NCI-H1694 (cell line): ENCODE measurements at places on chromosomes 2 and 18.
A peak's percentile ranks its signal among the peaks of the same experiment; 100 is the strongest.

DNA sequence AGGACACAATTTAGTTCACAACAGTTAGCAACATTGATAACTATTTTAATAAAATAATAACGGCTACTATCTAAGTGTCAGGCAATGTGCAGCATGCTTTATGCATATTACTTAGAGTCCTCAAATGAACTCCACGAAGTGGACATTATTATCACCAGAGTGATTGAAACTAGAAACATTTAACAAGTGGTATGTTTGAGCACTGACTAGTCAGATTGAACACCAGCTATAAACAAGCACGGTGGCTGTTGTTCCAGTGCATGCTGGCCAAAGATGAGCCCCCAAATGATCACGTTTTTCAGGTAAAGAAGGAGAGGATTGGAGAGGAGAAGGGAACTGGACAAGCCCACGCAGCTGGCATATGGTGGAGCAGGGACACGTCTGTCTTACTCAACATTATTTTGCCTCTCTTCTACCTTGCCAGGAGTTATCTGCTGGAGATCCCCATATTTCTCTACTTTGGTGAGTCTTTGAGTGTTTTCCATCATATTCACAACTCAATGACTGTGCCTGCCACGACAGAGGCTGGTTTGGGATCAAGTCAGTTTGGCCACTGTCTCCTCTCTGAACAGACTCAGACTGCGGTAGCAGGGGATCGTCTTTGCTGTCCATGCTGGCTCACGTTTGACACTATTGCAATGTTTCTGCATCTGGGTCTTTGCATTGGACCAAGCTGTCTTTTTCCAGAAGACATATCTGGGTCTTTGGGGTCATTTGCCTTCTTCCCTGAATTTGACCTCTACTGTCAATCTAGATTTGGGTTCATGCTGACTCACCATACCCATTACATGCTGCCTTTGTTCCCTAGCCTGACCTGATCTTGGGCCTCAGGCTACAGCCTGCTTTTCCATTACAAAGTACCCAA is 66.0 kb upstream of the ACSL3 start:
- DNase-seq = no peak

DNA sequence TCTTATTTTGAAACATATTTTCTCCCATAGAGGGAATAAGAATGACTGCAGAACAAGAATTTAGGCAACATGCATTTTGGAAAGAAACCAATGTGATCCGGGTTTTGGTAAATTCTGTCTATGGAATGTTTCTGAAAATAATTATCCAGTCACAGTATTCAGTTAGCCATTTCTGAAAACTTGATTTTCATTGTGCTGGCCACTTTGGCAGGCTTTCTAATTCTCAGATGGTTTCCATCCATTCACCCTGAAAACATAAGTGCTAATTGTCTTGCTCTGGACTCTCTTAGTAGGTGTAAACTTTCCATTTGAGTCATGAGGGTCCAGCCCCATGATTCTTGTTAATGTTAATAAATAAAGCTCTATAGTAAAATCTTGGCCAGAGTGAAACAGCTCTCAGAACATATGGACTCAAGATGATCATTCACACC is 176.5 kb downstream of the RBM43 start:
- DNase-seq = no peak

DNA sequence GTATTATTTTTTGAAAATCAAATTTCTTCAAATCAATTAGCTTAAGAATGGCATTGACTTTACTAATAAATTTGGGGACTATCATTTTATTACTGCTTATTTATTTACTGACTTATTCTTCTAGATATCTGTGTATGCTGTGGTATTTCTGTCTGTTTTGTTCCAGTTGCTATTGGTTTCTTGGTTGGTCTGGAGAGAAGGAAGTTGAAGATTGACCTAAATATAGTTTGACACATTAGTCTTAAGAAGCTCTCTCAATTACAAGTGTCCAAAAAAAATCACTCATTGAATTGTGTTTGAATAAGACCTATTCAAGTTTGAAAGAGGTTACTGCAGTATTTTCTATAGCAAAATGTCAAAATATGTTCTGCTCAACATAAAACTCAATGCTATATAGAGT is 153.3 kb upstream of the KYNU start:
- no peak for DNase-seq

GRCh38 chr2:201915446-201915845 is 109.1 kb downstream of the CDK15 start:
- no peak for DNase-seq

- no peak for DNase-seq
These were observed 92.0 kb downstream of the RTTN start for GRCh38 chr18:70113511-70113910.

DNA sequence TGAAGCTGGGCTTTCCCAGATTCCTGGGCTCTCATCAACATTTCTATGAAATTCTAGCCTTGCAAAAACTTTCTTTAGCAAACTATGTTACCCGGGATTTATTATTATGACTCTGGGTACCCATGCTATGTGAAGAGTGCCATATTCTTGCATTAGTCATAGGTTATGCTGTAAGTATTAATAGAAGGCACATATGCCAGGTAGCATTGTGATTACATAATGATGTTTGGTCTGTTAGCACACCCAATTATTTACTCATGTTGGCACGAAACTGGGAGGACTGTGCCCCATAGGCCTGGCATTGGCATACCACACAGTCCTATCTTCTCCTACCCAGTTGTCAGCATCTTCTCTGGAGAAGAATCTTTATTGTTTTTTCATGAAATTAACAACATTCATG is 171.0 kb downstream of the SLC4A3 start:
- no peak for DNase-seq

GRCh38 chr2:46669996-46670793 is 190.8 kb downstream of the TMEM247 start:
- DNase-seq = no peak

DNA sequence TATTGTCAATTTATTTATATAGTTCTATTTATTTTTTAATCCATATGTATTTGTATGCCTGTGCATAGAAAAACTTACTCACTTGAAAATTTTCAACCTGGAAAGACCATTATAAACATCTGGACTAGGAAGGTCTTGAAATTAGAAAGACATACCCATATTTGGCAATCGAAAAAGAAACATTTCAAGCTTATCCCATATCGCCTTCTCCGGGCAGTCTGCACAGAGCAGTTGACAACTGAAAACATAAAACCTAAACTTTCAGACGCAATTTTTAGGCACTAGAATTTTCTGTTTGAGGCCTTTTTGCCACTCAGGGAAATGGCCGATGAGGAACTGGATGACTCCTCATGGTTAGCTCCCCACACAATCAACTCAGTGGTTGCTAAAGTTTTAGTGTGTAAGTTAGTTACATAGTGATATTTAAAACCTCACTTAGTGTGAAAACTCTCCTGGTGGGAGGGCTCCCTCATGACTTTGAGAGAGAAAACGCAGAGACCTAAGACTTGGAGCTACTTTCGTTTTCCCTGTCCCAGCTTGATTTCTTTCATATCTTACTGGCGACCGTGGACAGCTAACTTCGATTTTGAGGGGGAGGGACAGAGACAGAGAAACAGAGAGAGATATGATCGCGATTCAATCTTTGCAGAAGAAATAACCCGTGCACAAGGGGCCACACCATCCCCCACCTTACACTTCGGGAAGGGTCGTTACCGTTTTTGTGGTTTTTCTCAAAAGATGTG is 3.2 kb upstream of the HOXD12 start:
- DNase-seq = no peak

DNA sequence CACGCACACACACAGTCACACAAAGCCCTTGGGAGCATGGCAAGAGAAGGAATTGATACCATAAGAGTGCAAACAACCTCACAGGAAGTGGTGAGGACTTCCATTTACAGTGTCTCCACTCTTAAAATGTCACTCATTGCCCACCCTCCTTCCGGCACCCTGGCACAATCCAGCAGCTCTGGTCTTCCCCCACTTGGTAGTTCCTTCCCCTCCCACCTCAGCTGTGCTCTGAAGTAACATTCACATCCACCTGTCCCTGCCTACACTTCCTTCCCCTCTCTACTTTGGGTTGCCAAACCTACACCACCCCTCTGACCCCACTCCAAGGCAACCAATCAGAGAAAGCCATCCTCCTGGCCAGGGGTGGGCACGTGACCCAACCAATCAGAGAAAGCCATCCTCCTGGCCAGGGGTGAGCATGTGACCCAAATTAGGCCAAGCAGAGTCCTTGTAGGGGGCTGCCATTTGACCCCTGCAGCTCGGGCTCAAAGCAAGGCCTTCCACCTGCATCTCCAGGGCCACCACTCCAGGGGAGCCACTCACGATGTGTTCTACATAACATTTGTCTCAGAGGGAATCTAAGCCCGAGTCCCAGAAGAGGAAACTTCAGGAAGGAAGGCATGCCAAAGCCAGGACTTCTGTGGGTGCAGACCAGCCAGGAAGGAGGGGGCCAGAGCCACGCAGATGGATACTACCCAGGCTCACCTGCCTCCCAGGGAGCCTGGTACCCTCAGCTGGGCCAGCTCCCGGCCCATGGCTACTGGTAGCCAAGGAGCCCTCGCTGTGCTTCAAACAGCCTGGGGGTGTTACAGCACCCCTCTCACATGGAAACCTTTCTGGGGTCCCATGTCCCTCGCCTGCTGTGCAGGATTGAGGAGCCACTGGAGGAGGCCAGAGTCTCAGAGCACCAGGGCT is 21.2 kb downstream of the CYP26B1 start:
- no peak for DNase-seq

- no peak for DNase-seq
These were observed 61.7 kb upstream of the WIPF1 start for GRCh38 chr2:174659069-174659900.

DNA sequence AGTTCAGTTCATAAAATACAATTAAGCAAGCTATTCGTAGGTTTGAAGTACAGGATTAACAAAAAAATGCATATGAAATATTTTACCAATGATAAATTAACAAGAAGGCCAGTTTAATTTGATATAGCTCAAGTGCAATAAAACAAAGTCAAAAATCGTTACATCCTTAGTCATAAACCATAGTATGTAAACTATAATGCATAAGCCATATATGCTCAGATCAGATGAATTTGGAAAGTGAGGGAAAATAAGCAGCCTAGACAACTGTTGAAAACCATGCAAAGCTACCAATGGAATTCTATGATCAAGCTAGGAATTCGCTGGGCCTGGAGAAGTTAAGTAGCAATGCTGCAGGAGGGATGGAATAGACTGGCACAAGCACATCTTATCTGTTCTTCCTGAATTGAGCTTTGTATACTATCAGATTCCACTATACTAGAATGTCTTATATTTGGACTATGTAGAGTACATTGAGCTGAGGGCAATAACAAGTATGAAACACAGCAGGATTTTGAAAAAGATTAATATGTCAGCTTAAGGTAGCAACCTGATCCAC is 682.0 kb downstream of the IRS1 start:
- DNase-seq = no peak

DNA sequence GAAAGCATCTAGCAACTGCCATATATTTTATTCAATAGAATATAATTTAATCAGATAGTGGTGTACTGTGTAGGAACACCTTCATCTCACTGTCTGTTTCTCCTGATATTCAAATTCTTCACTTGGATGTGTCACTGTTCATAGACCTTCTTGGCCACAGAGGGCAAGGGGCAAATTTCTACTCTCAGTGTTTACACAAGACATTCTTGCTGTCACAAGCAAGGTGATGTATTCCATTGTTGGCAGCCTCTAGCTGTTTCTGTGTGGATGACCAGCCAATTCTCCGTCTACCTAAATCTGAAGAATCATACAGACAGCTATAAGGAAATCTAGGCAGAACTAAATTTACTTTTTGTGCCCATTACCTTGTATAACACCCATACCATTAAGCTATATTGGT is 948.3 kb downstream of the CNTNAP5 start:
- DNase-seq = no peak

GRCh38 chr2:30136764-30137444 is 9.9 kb upstream of the YPEL5 start:
- DNase-seq = no peak

GRCh38 chr18:58525928-58526424 is 102.9 kb downstream of the ALPK2 start:
- no peak for DNase-seq

DNA sequence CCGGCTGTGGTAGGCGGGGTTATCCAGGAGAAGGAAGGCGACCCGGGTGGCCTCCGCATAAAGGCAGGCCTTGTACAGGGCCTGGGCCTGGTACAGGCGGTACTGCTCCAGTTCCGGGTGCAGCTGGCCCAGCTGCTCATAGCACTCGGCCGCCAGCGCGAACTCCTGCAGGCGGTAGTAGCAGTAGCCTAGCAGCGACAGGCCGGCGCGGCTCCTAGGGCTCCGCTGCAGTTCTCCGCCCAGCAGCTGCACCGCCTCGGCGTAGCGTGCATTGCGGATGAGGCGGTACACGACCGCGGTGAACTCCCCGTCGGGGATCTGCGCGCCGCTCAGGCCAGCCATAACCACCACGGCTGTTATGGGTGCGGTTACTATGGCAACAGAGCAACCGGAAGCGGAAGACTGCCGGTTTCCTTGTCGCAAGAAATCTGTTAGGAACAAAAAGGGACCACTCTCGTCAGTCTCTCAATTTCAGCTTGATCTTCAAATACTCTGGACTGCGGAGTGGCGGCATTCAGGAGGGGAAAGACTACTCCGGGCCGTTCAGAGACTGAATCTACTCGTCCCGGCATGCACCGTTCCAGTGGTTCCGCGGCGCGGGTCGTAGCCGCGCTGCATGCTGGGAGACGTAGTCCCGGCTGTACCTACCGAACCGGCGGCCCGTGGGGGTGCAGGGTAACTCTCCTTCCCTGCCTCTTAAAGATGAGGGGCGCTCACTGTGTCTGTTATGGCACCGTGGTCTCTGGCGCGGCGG is 160.0 kb downstream of the AGPS start:
- peak; percentile 92 for DNase-seq

DNA sequence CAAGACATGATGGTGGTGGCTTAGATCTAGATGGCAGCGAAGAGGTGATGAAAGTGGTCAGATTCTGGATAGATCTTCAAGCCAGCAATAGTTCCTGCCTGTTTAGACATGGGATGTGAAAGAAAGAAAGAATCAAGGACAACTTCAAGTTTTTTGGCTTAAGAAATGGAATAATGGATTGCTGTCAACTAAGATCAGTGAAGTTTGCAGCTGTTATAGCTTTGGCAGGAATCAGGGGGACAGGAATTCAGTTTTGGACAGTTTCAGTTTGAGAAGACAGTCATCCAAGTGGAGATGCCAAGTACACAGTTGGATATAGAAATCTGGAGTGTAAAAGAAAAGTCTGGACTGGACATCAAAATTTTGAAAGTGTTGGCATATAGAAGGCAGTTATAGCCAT is 283.7 kb upstream of the PKDCC start:
- no peak for DNase-seq

- no peak for DNase-seq
These were observed 1.3 kb upstream of the CEP68 start for GRCh38 chr2:65054749-65055421.

- DNase-seq = no peak
These were observed 11.0 kb downstream of the ZNF407 start for GRCh38 chr18:74608681-74609080.

- no peak for DNase-seq
These were observed 118.6 kb downstream of the ANKRD44 start for GRCh38 chr2:197191940-197192322.
